Keratinocyte (primary cell): ENCODE measurements at places on chromosomes 11 and 22.
A peak's percentile ranks its signal among the peaks of the same experiment; 100 is the strongest.

DNA sequence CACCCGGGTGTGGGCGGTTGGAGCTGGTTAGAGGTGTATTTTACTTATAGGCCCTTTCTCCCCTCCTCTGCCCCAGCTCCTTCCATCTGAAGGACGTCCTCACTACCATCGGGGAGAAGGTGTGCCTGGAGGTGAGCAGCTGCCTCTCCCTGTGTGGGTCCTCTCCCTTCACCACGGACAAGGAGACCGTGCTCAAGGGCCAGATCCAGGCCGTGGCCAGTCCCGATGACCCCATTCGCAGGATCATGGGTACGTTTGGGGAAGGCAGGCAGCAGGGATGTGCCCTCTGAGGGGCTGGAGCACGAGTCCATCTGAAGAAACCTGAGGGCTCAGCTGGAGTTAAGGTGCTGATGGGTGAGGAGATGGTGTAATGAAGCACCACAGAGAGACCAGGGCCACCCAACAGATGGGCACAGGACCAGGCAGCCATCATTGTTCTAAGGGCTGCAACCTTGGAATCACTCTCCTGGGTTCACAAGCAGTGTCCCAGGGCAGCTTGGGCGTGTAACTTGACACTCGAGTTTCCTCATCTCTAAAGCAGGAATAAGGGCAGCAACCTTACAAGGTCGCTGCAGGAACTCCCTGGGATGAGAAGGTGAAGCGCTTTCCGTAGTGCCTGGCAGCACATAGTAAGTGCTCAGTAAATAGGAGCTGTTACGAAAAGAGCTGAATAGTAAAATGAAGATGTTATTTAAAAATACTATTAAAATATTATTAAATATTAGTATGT is 29.4 kb downstream of the TCP11L1 start:
- DNase-seq, result no peak

GRCh38 chr11:94417386-94417987 is 16.3 kb upstream of the GPR83 start:
- DNase-seq, result no peak

- no peak for DNase-seq
Measured at GRCh38 chr11:90241414-90241813, 18.6 kb upstream of the CHORDC1 start.

- DNase-seq, result no peak
Measured at GRCh38 chr22:35552196-35552842, 11.7 kb downstream of the RASD2 start.

GRCh38 chr11:24238771-24239645 is 257.8 kb upstream of the LUZP2 start:
- no peak for DNase-seq

- DNase-seq, result no peak
Measured at GRCh38 chr11:78467931-78468330, 50.3 kb upstream of the GAB2 start.

DNA sequence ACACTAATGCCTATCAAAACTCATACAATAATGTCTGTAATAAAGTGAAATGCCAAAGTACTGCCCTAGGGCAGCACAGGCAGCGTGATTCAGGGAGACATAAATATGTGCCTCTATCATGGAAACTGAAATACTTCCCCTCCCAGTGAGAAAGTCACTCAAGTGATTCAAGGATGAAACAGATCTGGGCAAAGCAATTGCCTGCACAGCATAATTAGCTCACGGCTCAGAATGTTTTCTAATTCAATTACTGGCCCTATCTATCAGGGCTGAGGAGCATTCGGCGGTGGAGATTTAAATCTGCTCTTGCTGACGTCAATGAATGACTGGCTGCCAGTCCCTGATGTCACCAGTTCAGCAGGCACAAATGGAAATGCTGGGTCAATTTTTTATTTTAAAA is 27.7 kb upstream of the PPP2R1B start:
- peak; percentile 32 for DNase-seq

DNA sequence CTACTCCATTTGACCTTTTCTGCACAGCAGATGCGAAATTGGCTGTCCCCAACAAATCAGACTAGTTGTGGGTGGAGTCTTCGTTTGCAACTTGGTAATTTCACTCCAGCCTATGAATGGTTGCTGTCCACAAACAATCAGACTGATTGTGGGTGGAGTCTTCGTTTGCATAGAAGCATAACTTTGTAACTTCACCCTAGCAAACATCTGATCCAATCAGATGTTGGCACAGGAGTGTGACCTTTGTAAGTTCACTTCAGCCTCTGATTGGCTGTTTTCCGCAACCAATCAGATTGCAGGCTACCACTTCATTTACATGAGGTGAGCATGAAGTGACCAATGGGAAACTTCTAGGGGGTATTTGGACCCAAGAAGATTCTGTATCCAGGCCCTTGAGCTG is 16.3 kb upstream of the CABP2 start:
- DNase-seq, result no peak

DNA sequence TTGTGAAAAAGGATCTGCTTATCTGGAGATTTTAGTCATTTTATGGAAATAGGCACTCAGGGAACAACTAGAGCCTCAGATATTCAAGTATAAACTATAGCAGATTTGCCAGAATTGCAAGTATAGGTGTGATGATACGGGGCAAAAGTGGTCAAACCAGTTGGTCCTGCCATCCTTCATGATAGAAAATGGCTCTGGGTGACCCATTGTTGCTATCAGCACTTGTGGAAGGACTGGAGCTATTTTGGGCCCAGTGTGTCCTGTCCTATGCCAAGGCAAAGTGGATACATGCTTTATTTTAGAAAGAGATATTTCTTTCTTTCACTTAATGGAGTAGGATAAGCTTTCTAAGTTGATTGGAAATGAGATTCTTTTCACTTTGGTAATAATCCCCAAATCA is 85.2 kb downstream of the PPP6R3 start:
- DNase-seq, result no peak

DNA sequence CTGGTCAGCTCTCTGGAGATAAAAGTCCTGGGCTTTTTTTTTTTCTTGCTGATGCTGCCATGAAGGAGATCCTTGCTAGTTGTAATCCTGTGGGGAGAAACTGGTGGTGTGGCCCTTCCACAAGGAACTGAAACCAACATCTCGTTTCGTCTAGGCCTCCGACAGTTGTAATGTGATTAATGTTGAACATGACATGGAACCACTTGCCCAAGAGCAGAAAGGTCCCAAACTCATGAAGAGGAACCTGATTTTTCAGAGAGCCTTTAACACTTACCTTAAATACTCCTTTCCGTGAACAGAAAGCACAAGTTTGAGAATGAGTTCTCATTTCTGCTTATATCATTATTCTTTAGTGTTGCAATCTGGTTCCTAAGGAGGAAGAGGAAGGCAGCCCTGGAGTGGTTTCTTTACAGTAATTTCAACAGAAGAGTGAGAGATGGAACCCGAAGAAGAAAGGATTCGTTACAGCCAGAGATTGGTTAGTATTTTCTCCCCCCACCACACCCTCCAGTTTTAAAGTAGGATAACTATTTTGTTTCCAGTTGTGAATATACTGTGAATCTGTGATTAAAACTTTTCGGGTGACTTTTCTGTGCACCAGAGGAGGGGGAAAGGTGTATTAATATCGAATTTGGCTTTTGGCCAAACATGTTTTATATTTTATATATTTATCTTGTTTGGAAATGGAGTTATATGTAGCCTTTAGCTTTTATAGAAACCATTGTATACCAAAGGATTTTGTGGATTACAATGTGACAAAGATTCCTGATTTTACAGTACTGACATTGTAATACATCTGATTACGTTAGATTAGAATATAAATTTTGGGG is 2.0 kb downstream of the KDM2A start:
- DNase-seq, result no peak

DNA sequence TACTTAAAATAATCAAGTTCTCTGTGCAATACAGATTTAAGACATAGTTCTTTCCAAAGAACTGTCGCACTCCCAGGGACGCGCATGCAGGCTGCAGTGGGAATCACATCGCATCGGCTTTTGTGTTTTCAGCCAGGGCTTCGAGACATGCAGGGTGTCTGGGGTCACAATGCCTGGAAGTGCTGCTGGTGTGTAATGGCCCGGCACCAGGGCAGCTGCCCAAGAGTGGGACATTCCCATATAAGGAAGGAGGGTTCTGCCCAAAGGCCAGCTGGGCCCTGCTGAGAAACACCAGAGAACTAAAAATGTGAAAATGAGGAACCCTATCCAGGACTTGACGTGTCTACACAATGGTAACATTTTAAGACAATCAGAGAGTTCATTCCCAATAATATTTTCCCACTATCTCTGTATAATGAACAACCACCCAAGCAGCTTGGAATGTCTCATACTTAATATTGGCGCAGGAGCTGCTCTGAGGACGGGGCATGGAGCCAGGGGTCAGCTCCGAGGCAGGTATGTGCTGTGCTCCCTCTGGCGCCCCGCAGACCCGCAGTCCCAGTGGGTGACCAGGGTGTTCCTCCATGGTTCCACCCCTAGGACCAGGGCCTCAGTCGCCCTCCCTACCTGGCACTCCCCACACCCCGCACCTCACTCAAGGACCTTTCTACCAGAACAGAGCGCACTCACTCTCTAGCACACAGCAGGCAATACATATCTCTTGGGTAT is 11.3 kb downstream of the MCAT start:
- DNase-seq, result no peak

DNA sequence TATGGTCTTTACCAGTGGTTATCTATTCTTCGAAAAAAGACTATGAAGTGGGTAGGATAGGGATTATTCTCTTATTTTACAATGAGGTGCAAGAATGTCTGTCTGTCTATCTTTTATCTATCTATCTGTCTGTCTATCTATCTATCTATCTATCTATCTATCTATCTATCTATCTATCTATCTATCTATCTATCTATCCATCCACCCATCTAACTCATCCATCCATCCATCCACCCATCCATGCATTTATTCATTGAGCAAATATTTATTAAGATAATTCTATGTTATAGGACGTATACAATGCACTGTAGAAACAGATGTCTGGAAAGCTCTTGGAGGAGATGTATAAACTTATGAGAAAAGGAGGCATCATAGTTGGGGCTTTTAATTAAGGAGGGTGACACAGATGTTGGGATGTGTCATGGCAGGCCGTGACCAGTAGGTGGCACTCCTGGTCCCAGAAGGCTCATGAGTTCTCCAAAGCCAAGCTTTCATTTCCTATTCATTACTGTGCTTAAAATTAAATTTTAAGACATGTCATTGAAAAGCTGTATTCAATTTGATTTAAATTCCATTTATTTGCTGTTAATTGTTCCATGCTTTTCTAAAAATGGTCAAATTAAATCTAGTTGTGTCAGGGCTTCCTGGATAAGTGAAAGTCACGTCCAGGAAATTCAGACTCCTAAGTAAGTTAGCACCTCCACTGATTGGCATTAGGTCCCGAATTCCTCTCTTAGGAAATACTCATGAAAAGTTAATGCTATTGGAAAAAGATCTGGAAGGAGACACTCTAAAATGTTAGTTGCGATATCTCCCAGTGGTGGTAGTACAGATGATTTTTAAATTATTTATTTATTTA is 19.0 kb upstream of the E2F8 start:
- no peak for DNase-seq

DNA sequence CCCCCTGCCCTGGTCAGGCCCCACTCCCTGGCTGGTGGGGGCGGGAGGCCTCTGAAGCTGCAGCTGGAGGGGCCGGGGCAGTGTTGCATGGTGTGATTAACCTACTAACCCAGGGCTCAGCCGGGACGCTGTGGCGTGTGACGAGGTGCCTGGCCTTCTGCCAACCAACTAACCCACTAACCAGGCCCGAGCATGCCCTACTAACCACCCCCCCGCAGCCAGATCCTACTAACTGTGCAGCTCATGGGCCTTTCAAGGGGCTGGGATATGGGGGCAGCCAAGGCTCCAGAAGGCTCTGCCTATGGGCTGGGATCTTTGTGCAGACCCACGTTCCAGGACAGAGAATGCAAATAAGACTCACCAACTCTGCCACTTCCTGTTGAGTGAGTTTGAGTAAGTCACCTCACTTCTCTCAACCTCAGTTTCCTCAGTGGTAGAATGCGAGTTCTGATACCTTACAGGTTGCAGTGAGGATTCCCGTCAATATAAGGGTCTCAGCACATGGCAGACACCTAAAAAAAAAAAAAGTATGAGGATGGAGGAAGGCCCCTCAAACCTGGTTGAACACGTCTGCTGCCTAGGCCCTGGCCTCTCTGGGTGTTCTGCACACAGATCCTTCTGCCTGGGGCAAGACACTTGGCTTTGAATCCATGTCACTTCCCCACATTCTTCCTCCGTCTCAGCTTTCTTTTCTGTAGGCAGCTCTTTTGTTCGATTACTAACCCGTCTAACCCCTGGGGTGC is 14.1 kb downstream of the MIAT start:
- peak; percentile 65 for DNase-seq

DNA sequence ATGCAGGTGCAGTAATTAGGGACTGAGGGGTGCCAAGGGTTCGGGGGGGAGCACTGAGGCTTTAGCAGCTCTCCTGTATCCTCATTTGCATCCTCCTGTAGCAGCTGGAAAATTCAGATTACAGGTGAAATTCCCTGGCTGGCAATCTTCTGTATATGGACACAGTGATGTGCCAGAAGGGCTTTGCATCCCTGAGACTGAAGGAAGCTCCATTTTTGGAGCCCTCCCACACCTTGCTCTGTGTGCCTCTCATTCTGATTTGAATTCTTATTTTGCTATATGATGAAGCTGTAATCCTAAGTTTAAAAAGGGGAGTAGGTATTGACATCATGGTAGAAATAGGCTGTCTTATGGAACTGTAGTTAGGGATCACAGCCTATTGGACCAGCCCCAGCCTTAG is 46.6 kb downstream of the SCN3B start:
- DNase-seq, result no peak

- DNase-seq, result no peak
Measured at GRCh38 chr11:84437071-84437980, 1151.2 kb upstream of the CCDC90B start.

DNA sequence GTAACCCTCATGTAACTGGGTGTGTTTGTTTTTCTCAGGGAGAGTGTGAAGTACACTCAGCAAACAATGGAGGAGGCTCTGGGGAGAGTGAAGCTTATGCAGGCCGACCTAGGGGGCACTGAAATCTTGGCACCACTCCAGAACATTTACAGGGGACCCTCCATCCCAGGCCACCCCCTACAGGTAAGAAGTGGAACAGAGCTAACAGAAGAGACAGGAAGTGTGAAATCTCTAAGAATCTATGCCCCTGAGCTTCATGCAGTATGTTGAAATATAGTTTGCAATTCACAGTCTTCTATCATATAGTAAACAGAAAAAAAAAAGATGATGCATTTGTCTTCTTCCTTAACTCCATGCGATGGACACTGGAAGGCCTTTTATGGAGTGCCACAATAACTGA is 8.4 kb downstream of the VWA5A start:
- DNase-seq, result no peak

- DNase-seq, result no peak
Measured at GRCh38 chr11:9075556-9075955, 15.8 kb downstream of the SCUBE2 start.
